ENCODE measurements at places on chromosomes 2 and 18.

DNA sequence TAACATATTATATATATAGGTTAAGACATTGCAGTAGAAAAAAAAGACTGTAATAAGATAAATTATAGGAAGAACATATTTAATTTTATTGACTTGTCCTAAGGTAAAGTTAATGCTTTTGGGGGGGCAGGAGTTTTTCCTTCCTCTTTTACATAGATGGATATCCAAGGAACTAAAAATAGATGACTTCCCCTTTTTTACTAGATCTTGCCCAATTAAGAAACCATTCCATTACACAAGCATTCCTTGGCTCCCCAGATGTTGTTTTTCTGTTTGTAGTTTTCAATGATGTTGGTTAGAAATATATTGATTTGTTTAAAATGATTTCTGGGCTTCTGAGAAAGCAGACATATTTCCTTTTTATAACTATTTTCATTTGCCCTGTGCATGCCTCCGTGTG is 22.4 kb upstream of the PMAIP1 start:
- no peak for DNase-seq

DNA sequence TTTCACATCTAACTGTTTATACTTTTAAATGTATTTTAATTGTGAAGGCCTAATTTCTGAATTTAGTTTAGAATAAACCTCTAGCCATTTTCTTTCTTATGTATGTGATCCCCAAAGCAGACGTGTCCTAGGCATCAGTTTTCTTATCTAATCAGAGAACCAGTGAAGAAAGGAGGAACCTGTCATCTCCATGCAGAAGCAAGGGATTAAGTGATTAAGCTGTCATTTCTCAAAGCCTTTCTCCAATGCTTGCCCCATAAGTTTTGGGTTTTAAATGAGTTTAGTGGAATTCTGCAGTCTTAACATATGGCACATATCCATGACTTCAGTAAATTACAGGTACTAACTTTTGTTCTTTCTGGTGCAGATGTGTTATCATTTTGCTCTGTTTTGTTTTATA is 190.4 kb downstream of the PLCL1 start:
- DNase-seq: no peak

GRCh38 chr2:205998583-205998982 is 87.4 kb downstream of the INO80D start:
- DNase-seq: no peak

- no peak for DNase-seq
Observed at GRCh38 chr2:30701782-30702181, 105.5 kb downstream of the CAPN13 start.

- DNase-seq: no peak
Observed at GRCh38 chr18:79903071-79903635, 48.3 kb downstream of the SLC66A2 start.

GRCh38 chr2:84158605-84159004 is 300.5 kb downstream of the SUCLG1 start:
- DNase-seq: no peak

DNA sequence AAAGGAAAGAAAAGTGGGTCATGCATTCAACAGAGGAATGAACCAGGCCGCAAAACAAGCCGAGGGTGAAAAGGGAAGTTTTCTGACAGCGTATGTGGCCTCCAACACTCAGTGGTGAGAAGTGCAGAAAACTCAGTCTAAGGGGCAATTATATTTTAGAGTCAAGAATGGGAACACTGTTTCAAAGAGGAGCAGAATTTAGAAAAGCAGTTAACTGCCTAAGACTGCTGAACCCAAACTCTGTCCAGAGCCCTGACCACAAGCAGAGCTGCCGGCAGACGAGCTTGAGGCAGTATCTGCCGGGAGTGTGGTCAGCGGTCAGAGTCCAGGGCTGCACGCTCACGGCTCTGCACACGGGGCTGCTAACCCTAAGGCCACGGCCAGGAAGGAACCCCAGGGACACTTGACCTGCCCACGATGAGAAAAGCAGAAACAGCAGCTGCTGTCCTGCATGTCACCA is 347.0 kb upstream of the ID2 start:
- DNase-seq: no peak

- DNase-seq: no peak
Observed at GRCh38 chr18:32427084-32427900, 43.4 kb downstream of the GAREM1 start.

DNA sequence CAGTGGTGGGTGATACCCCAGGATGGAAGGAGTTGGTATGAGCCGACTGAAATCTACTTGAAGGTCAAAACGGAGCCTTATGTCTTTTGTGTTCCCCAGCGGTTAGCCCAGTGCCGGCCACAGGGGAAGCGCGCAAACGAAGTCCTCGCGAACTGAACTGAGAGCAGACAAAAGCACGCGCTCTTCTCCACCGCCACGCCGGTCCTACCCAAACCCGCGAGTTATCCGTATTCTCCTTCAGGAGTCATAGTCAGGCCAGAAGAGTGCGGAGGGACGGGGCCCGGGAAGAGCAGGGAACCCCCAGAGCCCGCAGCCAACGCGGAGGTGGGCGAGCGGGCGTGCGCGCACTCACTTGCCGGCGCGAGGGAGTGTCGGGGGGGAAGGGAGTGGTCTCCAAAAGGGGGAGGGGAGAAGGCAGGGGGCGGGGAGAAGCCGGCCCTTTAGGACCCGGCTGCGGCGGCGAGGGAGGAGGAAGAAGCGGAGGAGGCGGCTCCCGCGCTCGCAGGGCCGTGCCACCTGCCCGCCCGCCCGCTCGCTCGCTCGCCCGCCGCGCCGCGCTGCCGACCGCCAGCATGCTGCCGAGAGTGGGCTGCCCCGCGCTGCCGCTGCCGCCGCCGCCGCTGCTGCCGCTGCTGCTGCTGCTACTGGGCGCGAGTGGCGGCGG is at the start of gene IGFBP2:
IGFBP2 (plus strand) TSS at position 469 of the 664 bp plus-strand sequence; CDS start at position 573, 104 bp downstream.
- DNase-seq: no peak

- no peak for DNase-seq
Observed at GRCh38 chr2:110149330-110150220, 34.0 kb upstream of the MALL start.

- no peak for DNase-seq
Observed at GRCh38 chr2:180482696-180483095, 475.6 kb upstream of the CWC22 start.

DNA sequence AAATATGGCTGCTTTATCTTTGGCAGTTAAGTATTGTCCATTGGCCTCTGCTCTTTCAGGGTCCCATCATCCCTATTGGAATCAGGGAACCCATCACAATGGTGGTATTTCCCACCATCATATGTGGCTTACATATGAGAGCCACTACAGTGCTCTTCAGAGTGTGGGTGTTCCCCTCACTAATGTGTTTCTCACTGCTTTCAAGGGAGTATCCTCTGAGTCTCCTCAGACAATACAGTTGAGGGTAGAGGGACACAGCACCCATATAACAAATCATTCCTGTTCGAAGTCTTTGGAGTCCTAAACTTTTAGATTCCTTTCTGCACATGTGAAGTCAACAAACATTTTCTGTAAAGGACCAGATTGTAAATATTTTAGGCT is 48.8 kb upstream of the DNAJC10 start:
- DNase-seq: no peak

- no peak for DNase-seq
Observed at GRCh38 chr2:137173463-137173862, 408.1 kb downstream of the THSD7B start.

- no peak for DNase-seq
Observed at GRCh38 chr2:15040429-15041084, 408.0 kb downstream of the LRATD1 start.

DNA sequence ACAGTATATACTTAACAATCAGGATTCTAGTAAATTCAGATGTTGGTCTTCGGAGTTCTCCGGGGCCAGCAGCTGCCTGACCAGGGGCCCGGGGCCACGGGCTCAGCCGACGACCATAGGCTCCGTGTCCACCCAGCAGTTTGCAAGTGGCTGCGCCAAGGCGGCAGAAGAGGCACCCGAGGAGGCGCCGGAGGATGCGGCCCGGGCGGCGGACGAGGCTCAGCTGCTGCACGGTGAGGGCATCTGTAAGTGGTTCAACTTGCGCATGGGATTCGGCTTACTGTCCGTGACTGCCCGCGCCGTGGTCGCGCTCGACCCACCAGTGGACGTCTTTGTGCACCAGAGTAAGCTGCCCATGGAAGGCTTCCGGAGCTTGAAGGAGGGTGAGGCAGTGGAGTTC is 136.3 kb downstream of the NUP35 start:
- no peak for DNase-seq

- DNase-seq: no peak
Observed at GRCh38 chr2:98252038-98252773, 94.0 kb upstream of the CNGA3 start.

DNA sequence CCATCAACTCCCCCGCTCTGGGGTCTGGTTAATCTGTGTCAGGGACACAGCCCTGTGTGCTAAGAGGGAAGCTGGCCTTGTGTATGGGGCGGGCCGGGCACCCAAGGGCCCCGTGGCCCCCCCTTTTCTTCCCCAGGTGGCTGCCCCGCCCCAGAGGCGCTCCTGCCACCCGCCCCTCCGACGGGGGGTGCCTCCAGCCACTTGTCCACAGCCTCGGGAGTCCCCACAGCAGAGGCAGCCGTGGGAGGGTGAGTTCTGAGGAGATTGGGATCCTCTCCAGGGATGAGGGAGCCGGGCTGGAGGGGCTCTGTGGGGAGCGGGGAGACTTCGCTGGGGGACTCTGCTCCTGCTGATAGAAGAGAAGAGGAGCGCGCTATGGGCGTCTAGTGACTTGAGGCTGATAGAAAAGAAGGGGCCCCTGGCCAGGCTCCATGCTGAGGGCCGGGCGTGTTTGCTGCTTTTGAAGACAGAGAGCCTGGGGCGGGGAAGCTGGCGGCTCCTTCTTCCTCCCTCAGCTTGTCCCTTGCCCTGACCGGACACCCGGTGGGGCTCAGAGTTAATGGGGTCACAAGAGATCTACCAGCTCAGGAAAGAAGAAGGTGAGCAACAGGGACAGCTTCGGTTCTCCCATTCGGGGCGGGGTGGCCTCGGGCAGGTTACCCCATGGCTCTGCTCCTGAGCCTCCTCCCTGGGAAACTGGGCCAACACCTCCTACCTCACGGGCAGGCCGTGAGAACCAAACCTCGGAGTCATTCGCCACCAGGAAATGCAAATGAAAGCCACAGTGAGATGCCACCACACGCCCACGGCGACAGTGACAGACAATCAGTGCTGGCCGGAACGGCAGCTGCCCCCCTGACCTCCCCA is 89.4 kb upstream of the TAF1B start:
- peak; percentile 29 for DNase-seq

- no peak for DNase-seq
Observed at GRCh38 chr2:80205498-80205897, 99.1 kb downstream of the LRRTM1 start.

GRCh38 chr2:234587341-234588053 is 90.6 kb upstream of the ARL4C start:
- DNase-seq: no peak

- no peak for DNase-seq
Observed at GRCh38 chr18:25648716-25649260, 296.8 kb upstream of the ZNF521 start.

GRCh38 chr2:81234711-81235110 is 930.2 kb upstream of the LRRTM1 start:
- no peak for DNase-seq

- DNase-seq: no peak
Observed at GRCh38 chr2:186702006-186702405, 8.1 kb downstream of the FAM171B start.

GRCh38 chr2:76851000-76851399 is 671.2 kb downstream of the LRRTM4 start:
- no peak for DNase-seq

- no peak for DNase-seq
Observed at GRCh38 chr2:232883116-232883721, 13.2 kb downstream of the SNORC start.

DNA sequence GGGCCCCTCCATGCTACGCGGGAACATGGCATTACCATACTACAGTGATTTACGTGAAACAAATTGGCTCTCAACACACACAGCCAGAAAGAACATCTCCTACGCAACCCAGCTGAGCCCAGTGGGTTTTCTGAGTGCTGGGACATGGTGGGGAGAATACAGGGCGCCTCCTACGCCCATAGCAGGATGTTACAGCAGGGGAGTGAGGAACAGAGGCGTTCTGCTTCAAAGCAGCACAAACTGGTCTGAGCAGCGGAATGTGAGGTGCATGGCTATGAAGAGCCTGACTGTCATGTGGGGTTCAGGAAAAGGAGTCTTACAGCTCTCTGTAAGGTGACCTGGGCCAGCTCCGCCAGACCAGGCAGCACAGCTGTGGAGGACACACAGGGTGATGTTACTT is 108.6 kb upstream of the REV1 start:
- no peak for DNase-seq

DNA sequence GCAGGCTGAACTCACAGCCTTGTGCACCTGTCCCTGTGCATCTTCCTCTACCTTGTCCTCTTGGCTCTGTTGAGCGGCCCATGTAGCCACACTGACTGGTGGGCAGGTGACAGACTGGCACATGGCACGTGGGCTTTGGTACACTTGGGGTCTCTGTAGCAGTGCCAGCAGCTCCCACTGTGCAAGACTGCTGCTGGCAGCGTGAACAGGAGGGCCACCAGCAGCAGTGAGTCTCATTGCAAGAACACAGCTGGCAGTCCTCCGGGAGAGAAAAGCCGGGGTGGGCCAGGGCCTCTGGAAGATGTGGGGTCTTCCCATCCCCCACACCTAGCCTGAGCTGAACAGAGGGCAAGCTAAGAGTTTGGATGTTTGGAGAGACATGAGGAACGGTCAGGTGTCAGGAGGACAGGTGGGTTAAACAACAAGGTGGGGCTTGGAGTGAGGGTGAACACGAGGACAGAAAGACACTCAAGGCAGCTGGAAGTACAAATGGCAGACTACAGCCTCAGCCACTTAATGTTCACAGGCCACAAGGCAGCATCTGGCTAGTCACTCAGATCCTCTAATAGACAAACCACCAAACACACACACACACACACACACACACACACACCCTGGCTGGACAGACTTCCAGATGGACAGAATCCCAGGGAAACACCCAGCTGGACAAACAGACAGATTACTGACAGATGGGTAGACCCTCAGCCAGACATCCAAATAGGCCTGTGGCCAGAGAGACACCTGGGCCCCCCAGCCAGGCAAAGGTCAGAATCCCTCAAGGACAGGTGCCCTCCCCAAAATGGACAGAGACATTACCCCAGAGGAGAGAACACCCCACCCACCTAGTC is 2.3 kb upstream of the PTPN18 start:
- no peak for DNase-seq

- DNase-seq: no peak
Observed at GRCh38 chr2:30798536-30798991, 8.7 kb downstream of the CAPN13 start.

GRCh38 chr2:238127165-238128060 is 11.1 kb upstream of the KLHL30 start:
- no peak for DNase-seq

DNA sequence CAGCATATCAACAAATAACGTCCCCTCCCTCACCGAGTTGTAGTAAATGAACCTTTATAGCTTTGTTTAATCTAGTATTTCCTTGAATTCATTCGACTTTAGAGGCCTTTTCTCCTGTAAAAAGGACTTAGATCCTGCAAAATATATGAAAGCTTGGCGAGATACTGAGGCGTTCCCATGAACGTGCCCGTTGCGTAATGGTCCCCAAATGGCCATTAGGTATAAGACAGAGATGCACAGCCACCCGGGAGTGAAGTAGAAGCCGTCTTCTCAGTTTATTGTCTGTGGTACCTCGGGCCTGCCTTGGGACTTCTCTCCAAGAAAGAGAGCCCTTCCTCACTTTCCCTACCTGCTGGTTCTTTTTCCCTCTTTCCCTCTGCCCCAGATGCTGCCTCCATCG is 310.6 kb downstream of the CELF4 start:
- no peak for DNase-seq
